ENCODE measurements at places on chromosomes 16 and 17.

- DNase-seq: no peak
Observed at GRCh38 chr17:80109713-80110446, 8.5 kb downstream of the GAA start.

- no peak for DNase-seq
Observed at GRCh38 chr16:88088161-88088581, 136.9 kb downstream of the BANP start.

DNA sequence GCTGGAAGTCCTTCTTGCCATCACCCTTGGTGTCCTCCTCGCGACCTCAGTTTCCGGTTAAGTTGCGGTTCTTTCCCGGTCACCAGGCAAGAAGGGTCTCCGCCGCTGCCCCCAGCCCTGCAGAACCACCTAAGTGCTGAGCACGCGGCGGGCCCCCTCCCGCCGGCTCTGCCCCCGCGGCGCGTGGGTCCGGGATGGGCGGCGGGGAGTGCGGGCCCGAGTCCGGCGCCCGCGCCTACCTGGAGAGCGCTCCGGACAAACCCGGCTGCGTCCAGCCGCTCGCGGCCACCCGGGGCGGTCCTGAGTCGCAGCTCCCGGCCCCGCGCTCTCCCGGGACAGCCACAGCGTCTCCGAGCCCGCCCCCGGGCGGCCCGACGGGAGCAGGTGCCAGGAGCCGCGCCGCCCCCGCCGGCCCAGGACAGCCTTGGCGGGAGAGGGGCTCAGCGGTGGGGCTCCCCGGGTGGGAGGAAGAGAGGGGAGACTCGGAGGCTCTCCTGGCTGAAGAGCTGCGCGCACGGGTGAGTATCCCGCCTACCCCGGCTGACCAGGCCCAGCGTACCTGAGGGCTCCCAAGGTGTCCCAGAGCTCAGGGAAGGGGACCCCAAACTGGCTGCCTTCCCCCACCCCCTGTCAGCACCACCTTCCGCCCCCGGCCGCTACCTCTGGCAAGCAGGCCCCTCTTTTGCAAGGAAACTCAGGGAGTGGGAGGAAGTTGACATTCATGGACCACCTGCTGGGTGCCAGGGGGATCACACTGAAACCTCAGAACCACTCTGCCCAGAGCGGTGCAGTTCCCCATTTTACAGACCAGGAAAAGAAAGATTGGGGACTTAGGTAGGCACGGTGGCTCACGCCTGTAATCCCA, 22.2 kb upstream of the C17orf113 start:
- peak; percentile 44 for DNase-seq

DNA sequence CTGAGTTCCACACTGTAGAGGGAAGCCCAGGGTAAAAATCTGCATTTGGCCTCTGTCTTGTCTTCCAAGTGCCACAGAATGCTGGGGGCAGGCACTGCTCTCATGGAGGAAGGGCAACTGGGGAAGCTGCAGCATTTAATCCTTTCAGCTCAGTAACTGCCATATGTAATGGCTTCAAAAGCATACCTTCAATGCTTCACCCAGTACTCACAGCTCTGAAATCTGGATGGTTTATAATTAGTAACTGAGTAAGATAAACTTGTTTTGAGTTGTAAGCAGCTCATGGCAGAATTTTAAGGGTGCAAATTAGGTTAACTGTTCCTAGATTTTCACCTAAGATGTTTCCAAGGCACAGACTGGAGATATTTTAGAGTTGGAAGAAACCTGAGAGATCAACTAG, 24.5 kb downstream of the PMP22 start:
- no peak for DNase-seq

- no peak for DNase-seq
Observed at GRCh38 chr16:14151256-14152030, 80.3 kb downstream of the MRTFB start.

- DNase-seq: no peak
Observed at GRCh38 chr16:85484347-85485300, 128.5 kb upstream of the GSE1 start.

GRCh38 chr17:51610155-51610554, 349.8 kb downstream of the UTP18 start:
- DNase-seq: no peak

- peak; percentile 86 for DNase-seq
Observed at GRCh38 chr17:66432996-66433551, 130.7 kb downstream of the PRKCA start.

DNA sequence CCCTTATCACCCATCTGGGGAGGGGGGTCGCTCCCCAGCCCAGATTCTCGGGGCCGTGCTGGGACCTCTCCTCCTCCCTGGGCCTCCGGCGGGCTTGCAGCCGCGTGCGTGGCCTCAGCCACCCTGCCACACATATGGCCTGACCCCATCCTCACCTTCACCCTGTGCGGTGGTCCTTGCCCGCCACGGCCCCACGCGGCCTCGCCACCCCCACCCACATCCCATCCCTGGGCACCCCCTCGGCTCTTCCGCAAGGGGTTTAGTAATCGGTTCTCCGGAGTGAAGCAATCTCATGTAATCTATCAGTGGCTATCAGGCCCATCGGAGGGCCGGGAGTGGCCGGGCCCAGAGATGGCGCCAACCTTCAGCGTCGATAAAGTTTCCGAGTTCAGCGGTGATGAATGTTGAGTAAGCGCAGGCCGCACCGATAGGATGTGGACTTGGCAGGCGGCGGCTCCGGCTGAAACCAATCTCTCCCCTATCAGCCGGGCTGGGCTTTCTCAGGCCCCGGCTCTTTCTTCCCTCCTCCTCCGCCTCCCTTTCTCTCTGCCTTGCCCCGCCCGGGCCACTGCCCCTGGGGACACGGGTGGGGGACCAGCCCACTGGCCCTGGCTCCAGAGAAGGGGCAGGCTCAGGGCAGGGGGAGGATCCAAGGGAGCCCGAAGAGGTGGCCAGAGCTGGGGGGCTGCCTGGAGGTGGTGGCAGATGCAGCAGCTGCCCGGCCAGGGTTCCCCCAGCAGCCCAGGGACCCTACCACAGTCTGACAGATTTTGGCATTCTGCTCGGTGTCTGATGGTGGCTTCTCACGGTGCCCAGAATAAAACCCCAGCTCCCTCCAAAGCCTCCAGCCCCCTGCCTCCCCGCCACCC, 20.8 kb downstream of the ZFPM1 start:
- peak; percentile 69 for DNase-seq

DNA sequence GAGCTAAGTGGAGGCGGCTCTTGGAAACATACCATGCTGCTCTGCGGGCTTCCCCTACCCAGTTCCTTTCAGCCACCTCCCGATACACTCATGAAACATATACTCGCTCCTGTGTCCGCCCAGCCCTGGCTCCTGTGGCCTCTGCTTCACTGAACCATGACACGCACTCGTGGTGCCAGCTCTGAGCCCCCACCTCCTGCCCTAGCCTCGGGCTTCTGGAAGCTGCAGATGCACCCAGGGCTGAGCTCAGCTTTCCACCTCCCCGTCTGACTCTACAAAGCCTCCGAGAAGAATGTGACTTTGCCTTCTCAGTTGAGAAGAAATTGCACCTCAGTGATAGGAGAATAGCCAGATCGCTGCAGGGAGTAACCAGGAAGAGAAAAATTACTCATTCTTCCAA, 11.0 kb downstream of the CALB2 start:
- no peak for DNase-seq

- DNase-seq: no peak
Observed at GRCh38 chr17:9470171-9470570, 105.4 kb downstream of the STX8 start.
